ENCODE measurements at places on chromosomes 5 and 9.
A peak's percentile ranks its signal among the peaks of the same experiment; 100 is the strongest.

DNA sequence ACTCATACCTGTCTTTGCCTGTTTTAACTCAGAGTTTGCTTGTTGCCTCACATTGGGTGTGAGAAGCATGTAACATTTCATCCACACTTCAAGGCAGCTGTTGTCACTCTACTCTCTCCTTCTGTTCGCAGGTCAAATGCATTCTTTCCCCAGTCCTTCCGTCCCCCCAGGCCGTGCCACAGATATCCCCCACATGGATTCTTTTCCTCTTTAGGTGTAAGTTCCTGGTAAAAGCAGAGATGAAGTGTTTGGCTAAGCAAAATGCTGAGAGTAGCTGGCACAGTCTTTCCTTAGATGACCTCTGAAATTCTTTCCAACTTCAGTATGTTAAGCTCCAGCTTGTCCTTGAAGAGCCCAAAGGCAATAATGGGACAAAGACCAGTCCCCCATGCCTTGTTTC lies 328.2 kb downstream of the SLIT3 start:
- DNase-seq: no peak

DNA sequence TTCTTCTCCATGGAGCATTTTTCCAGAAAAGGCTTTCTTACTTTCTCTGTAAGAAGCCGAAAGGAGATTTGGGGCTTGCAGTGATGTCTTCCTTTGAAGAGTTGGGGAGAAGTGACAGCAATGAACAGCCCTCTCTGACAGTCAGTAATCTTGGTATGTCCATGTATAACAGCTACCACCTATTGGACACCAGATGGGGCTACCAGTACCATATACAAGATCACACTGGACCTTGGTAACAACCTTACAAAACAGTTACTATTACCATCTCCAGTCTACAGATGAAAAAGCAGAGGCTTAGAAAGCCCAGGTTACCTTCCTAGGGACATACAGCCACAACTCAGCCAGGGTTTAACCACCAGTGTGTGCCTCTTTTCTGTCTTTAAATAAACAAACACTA lies 272.7 kb upstream of the TRPC7 start:
- DNase-seq: no peak

GRCh38 chr9:92590377-92590776 lies 54.6 kb upstream of the ECM2 start:
- peak; percentile 91 for DNase-seq

DNA sequence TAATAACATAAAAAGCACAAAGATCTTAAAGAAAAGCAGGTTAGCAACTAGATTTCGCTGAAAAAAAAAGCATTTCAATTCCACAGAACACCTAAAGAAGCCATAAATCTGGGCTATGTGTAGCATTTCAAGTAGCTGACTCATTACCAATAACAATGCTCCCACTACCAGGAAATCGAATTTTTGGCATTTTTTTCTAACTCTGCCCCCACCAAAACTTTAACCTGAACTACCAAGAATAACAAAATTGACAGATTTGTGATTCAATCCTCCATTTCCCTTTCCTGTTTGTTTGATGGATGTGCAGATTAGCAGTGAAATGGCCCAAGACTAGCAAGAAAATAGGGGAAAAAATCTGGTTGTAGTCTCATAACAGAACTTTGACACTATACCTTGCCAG lies 180.2 kb downstream of the RASEF start:
- no peak for DNase-seq

GRCh38 chr9:76176171-76176570 lies 218.1 kb downstream of the RFK start:
- DNase-seq: no peak

- DNase-seq: no peak
These were observed 9.4 kb downstream of the CD180 start for GRCh38 chr5:67187006-67187715.

- DNase-seq: no peak
These were observed 130.2 kb downstream of the TLE1 start for GRCh38 chr9:81559197-81559596.

DNA sequence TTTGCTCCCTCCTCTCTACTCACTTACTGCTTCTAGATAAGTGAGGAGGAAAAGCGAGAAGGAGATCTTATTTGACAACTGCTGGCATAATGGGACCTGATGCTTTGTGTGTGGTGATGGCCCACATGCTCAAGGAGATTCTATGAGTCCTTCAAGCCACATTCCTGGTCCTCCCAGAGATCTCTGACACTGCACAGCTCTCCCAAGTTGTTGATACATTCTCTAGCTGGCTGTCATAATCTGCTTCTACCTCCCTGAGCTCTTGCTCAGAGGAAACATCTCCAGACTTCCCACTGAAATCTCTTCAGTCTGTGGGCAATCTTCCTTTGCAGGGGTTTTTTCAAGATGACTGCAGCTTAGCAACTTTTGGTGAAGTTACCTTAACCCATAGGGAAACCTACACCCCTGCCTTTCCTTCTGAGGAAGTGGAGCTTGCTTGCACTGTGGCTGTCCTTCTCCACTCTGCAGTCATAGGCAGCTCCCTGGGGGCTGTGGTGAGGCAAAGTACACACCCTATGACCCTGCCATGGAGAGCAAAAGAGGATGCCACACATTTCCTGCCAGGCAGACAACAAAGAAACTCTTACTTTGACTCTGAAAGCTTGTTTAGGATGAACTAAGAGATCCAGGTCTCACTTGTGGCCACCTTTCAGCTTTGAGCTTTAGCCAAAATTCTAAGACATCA lies 163.8 kb downstream of the TMEM38B start:
- no peak for DNase-seq

DNA sequence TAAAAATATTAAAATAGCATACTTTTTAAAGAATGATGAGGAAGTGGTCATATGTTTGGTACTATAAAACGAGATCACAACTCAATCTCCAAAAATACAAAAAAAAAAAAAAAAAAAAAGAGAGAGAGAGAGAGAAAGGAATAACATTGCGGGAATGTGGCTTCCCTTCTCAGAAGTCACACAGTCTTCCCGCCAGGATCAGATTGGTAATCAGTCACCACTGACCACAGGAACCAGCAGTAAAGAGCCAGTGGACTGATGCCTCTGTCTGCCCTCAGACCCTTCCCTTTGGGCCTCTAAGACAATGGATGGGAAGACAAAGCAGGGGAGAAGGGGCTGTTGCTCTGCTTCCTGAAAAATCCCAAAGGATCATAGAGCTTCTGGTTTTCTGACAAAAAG lies 104.9 kb downstream of the KLHL3 start:
- DNase-seq: no peak

DNA sequence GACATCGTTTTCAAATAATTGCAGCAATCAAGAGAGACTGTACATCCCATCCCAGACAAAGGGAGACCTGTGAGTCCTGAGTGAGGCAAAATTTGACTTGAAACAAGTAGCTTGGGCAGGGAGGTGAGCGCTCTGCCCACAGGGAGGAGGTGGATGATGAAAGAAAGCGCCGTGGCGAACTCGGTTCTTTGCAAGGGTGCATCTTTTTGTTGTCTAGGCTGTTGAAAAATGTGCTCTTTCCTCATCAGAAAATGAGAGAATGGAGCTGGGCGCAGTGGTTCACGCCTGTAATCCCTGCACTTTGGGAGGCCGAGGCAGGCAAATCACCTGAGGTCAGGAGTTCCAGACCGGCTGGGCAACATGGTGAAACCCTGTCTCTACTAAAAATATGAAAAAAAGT lies 150.5 kb downstream of the GAPVD1 start:
- no peak for DNase-seq

DNA sequence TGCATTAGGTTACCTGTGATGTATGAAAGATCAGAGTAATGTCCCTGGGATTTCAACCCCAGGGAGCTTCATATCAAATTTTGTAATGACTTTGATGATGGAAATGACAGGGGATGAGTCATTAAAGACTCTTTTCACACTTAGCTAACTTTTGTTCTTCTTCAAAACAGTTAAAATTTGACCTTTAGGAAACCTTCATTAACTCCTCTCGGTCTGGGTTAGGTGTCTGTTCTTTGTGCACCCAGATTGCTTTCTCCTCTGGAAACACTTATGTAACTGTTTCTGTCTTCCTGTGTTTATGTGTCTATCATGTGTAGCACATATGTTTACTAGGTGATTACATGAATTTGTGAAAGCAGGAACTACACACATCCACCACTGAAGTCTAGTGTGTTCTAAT lies 1.6 kb downstream of the SRFBP1 start:
- no peak for DNase-seq

DNA sequence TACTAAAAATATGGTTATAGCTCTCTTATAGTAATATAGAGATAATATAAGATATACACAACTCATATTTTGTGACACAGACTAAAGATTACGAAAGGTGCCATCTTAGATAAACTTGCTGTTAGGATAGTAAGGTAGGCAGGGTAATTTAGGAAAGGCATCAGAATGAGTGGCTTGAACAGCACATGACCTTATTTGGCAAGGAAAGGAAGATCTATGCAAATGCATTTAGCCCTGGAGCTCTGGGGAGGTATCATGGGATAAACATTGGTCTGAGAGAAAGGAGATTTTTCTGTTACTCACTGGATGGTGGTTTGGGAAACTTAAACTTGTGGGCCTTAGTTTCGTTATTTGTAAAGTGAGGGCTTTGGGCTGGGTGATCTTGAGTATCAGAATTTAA lies 65.8 kb downstream of the KCTD16 start:
- DNase-seq: no peak

DNA sequence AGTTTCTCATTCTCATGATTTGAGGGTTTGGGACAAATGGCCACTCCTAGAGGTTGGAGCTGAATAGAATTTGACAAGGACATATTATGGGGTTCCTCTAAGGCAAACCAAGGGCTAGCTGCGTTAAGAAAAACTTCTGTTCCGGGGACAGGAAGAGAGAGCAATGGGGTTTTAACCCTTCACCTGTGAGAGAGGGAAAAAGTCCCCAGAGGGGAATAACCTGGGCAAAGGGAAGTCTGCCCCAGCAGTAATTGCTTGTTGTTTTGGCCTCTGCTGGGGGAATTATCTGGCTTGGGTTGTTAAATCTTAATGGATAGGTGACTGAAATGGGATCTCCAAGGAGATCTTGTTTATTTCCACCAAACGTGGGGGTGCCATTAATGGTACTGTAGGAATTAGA lies 110.1 kb upstream of the MOCS2 start:
- no peak for DNase-seq

DNA sequence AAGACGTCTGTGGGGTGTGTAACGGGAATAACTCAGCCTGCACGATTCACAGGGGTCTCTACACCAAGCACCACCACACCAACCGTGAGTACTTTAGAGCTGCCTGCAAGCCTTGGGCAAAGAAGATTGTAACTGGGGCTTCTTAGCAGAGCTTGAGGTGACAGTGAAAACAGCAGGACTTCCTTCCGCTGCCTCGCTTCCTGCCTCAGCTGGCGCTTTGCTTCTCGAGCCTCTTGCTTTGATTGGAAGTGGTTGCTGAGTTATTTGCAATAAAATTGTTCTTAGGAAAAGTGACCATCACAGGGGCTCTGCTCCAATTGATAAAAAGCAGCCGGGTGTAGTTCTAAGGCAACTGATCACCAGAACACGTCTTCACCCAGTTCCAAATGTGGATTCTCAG lies 99.1 kb downstream of the ADAMTS16 start:
- no peak for DNase-seq

GRCh38 chr9:95801797-95802196 lies 73.7 kb upstream of the ERCC6L2 start:
- DNase-seq: no peak

DNA sequence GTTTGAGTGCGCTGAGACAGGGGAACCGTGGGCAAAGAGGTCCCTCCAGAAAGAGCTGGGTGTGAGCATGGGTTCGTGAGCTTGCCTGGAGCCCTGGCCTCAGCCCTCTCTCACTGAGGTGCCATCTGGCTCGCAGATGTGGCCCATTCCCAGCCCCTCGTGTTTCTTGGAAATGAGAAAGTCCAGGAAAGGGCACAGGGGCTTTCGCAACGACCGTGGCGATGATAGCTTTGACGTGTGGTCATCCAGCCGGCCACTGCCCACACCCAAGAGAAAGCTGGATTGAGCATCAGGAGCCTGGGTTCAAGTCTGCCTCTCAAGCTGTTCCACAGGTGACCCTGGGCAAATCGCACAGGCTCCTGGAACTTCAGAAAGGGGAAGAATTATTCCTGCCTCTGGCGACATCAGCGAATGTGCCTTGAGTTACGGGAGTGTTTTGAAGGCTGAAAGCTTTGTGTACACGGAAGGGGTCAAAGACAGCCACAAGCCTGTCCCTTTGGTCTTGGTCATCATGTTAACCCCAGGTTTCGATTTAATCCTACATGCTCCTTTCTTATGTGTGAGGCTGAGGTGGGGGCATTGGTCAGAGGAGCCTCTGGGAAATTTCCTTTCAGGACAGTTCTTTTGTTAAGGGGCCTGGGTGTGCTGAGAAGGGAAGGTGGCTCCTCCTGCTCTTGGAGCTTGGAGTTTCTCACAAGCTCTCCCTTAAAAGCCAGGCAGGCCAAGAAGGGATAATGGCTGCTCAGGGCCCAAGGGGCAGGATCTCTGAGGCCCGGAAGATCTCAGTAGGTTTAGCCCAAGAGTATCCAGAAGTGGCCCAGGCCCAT lies 41.7 kb upstream of the IL17B start:
- DNase-seq: no peak

DNA sequence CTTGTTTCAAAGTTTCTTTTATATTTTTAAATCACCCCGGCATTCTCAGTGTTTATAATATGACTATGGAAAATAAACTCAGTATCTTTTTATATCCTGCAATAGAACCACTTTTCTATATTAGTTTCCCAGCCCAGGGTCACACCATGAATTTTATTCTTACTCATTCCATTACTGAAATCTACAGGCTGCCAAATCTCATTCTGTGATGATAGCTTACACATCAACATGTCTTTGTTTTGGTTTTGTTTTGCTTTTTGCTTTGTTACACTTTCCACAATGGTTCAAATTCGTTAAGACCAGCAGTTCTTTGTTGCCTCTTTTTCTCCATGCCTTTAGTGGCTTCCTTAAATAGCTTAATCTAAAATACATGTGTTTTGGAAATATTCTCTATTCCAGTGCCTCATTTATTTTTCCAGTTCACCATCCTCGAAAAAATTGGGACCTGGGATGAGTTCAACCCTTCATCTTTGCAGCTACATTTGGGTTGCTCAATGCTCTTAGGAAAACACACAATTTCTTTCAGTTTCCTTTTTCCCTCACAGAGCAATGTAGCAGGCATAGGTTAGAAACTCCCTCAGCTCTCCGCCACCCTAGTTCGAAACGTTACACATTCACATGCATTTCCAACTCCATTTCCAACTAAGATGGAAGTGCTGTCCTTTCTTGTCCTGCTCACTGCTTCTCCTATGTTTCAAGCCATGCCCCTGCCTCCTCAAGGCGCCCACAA lies 1146.3 kb downstream of the MAT2B start:
- no peak for DNase-seq

- peak; percentile 55 for DNase-seq
These were observed 196.4 kb downstream of the TRPM3 start for GRCh38 chr9:70924895-70925547.

GRCh38 chr5:42632354-42632900 lies 124.2 kb upstream of the CCDC152 start:
- DNase-seq: no peak

GRCh38 chr5:135373736-135374515 lies 25.1 kb downstream of the MACROH2A1 start:
- DNase-seq: no peak

- no peak for DNase-seq
These were observed 14.5 kb downstream of the C9orf43 start for GRCh38 chr9:113425072-113425471.
